ENCODE measurements at places on chromosomes 16 and 17.
A peak's percentile ranks its signal among the peaks of the same experiment; 100 is the strongest.

DNA sequence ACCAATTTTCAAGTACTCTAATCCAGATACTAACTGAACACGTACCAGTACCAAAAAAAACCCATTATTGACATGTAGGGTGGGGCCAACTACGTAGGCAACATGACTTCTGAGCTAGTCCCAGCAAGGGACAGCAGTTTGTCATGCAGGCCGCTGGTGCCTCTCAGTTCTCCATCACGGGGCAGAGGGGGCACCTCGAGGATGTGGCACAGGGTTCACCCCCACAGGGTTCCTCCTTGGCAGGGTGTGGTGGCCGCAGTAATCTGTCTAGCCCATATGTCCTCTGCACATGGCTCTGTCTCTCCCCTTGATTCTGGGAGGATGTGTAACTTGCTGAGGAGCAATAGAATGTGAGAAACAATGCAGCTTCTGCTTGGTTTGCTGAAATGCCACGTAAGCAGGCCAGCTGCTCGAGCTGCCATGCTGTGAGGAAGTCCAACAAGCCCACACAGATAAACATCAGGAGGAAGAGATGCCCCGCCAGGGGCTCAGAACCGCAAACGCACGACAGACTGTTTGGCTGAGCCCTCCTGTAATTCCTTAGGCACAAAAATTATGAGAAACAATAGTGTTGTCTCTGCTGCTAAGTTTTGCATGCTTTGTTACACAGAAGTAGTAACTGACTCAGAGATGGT, 62.4 kb downstream of the NT5M start:
- no peak for DNase-seq

- no peak for DNase-seq
These were observed 9.0 kb upstream of the CRHR1 start for GRCh38 chr17:45775148-45775547.

GRCh38 chr16:47506800-47507199, 45.7 kb downstream of the PHKB start:
- no peak for DNase-seq

GRCh38 chr16:8679151-8679550, 4.7 kb downstream of the ABAT start:
- DNase-seq, result no peak

- DNase-seq, result no peak
These were observed 10.8 kb downstream of the C16orf90 start for GRCh38 chr16:3484318-3485096.

DNA sequence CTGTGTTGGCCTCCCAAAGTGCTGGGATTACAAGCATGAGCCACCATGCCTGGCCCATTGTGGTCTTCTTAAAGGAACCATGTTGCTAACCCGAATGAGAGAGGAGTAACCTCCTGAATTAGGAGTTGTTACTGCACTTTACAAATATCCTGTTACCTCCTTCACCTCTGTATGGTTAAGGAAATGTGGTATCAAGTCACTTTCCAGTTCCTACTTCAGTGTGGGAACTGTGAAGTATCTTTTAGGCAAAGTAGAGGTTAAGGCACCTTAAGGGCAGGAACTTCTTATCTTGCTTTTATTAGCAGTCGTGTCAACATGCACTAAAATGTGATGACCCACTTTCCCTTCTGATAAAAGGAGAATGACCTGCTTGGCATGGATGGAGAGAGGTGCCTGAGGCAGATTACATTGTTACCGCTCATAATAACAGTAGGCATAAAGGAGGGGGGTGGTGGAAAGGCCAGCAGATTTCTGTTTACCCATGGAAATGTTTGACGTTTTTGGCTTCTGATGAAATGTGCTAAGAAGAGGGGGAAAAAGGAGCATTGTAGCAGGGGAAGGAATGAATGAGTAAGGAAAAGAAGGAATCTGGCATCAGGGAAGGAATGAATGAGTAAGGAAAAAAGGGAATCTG, 28.5 kb downstream of the FTO start:
- no peak for DNase-seq

DNA sequence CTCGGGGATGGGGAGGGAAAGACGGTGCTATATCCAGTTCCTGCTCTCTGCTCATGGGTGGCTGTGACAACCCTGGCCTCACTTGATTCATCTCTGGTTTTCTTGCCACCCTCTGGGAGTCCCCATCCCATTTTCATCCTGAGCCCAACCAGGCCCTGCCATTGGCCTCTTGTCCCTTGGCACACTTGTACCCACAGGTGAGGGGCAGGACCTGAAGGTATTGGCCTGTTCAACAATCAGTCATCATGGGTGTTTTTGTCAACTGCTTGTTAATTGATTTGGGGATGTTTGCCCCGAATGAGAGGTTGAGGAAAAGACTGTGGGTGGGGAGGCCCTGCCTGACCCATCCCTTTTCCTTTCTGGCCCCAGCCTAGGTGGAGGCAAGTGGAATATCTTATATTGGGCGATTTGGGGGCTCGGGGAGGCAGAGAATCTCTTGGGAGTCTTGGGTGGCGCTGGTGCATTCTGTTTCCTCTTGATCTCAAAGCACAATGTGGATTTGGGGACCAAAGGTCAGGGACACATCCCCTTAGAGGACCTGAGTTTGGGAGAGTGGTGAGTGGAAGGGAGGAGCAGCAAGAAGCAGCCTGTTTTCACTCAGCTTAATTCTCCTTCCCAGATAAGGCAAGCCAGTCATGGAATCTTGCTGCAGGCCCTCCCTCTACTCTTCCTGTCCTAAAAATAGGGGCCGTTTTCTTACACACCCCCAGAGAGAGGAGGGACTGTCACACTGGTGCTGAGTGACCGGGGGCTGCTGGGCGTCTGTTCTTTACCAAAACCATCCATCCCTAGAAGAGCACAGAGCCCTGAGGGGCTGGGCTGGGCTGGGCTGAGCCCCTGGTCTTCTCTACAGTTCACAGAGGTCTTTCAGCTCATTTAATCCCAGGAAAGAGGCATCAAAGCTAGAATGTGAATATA, 4.8 kb upstream of the LASP1NB start:
- no peak for DNase-seq

- no peak for DNase-seq
These were observed 159.9 kb downstream of the TMEM114 start for GRCh38 chr16:8430401-8430800.

DNA sequence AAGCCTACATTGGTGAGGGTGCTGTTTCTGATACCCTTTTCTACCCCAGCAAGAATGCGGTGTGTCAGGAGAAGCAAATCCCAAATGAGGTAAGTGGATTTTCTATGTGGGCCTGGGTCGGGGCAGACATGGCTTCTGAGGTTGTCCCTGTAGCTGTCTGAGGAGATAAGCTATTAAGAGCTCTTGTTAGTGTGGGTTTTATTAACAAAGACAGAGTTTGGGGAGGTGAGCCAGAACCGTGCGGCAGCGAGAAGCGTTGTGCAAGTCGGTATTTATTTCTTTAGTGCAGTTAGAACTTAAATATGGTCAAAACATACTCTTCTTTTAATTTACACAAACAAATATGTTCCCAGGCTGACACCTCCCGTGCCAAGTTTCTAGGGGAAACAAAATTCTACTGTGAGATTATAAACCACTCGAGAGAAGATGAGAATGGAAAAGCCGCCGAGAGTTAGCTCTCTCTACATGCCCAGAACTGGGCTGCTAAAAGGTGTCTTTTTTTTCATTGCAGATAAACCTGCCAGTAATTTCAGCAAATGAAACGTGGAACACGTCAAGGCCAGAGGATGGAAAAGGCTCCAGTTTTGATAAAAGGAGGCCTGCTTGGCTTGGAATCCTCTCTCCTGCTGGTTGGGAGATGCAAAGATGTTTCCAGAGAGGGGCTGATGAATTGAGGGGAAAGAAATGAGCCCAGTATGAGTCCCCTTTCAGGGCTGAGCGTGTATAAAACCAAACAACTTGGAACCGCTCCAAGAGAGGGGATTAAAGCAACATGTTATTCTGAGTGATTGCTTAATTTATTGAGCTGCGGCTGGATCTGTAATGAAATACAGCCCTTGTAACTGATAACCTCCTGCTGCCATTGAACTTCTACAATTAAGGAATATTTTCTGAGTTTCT, 254.6 kb downstream of the MRTFB start:
- DNase-seq, result no peak

GRCh38 chr16:64168371-64168770, 953.5 kb downstream of the CDH11 start:
- no peak for DNase-seq

GRCh38 chr17:81712468-81713003, 452 bp downstream of the SLC25A10 start:
- no peak for DNase-seq

DNA sequence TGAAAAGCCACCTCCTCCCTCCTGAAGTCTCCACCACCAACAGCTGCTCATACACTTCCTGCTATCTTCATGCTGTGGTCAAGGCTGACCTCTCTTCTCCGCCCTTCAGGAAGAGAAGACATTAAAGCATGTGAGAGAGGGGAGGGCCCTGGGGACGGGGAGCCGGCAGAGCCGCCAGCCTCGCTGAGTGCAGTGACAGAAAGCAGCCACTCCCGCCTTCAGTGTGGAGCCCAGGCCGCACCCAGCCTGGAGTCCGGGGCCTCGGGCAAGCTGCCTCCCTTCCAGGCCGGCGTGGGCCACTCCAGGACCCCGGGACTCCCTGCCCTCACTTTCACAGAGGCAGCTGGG, 94.7 kb upstream of the TNRC6C start:
- DNase-seq, result peak; percentile 65

- no peak for DNase-seq
These were observed 9.4 kb downstream of the DUSP3 start for GRCh38 chr17:43769426-43769825.

All from tibial artery (tissue), 4 donors.